H4 (cell line): ENCODE measurements at places on chromosomes 1 and 21. TPM values are rescaled to one million over a fixed set of nuclear protein-coding genes. Genes with fewer than 3 reads are reported as not detected.
A peak's percentile ranks its signal among the peaks of the same experiment; 100 is the strongest.

CFAP74 gene
- total RNA-seq = not detected in 2 replicates

FCRL2 gene
- total RNA-seq = not detected in 2 replicates

DNA sequence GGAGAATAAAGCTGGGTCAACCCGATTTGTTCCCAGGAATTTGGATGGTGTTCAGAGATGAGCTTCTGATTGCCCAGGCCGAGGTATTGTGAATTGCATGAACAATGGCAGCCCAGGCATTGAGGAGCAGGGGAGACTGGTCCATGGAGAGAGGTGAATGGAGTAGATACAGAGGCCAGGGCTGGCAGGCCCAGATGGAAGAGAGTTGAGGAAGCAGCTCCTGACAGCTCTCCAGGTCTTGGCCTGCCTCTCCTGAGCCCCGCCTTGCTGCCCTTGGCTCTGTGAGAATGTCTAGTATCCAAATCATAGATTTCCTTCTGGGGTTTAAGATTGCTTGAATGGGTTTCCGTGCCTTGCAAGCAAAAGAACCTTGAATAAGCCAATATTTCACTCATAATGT lies 11.5 kb downstream of the ABCA4 start:
- no peak for DNase-seq

DNA sequence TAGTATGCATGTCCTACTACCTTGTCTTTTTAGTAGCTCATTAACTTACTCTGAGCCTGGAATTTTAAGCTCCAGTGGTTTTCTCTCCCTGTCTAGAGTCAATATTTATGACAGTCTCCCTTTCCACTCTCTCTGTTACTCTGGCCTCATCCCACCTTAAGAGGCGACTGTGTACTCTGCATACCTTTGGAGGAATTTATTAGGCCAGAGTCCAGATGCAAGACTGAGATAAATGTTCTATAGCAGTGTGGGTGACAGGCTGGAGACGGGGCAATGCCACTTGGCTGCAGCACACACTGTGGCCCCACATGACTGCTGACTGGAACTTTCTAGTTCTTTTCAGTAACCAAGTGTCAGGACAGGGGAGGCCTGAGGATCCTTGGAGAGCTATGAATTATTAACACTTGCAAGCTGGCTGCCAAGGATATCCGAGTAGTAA lies 4.1 kb upstream of the PDZK1 start:
- no peak for DNase-seq

- DNase-seq = no peak
Measured at GRCh38 chr1:226574591-226575435, 26.2 kb downstream of the STUM start.

PTGS2 gene
- 17.0 and 22.1 TPM in 2 replicates for total RNA-seq

DNA sequence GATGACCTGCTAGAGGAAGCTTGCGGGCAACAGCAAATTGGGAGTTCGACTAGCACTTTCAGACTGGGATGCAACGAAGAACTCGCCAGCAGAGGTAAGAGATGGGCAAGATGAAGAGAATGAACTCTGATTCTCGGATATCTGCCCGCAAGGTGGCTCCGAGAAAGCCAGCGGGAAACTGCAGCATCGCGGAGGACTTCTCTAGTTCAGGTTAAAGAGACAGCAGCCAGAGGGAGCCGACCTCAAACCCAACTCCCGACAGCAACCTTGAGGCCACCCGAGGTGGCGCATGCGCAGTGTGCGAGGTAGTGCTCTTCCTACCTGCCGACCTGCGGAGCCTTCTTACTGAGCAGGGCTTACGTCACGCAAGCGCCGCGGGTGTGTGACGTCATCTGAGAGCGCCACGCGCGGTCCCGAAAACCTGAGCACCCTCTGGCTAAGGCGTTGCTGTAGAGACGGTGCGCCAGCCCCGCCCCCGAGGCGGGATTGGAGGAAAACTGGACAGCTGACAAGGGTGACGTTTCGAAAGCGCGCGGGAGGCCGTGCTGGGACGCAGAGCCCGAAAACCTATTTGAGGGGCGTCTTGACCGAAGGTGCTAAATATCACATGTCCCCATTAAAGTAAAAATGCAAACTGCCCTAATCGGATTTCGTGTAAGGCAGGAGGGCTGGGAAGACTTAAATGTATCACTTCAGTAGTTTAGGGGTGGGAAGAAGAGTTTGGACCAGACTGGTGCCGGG lies 110.5 kb upstream of the SLC25A33 start:
- DNase-seq = peak; percentile 99

PM20D1 gene
- not detected in 2 replicates for total RNA-seq

LAMC1 gene
- 99.6 and 122 TPM in 2 replicates for total RNA-seq

SERPINC1 gene
- total RNA-seq = not detected in 2 replicates

DNA sequence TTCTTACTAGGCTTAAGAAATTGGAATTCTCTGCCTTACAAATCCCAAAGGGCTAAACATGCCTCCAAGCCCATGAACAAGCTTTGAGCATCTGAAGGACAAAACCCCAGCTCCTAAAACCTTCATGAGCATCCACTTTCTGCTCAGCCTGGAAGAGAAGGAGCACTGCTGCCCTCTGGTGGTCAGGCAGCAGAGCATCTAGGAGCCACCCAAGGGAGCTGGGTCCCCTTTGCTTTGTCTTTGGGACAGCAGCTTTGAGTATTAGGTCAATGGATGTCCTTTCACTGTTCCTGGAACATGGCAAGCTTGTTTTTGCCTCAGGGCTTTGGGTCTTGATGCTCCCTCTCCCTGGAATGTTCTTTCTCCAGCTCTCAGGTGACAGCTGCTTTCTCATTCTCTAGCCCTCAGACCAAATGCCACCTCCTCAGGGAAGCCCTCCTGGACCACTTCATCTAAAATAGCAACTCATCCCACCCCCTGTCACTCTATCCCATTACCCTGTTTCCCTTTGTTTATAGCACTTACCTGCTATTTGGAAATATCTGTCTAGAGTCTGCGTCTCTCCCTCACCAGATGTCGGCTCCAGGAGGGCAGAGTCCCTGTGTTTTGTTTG lies 25.7 kb downstream of the RAB7B start:
- peak; percentile 74 for DNase-seq

TMEM82 gene
- total RNA-seq = not detected in 2 replicates

DNA sequence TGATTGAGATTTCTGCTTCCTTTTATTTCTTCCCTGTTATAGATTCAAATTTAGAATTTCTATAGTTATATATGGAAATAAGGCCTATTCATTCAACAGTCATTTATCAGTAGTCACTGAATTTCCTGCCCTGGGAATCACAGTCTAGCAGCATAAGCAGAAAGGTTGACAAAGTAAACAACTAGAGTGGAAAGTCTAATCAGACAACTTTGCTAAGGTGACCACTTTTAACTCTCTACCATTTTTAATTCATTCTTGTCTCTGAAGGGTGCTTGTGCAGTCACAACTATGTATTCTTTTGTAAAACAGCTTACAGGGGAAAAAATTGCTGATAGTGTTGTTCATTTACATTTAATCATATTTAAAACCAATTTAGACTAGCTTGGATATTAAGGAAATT lies 66.1 kb upstream of the PLA2G4A start:
- no peak for DNase-seq

MAN1C1 gene
- total RNA-seq = 0.95 TPM in 1 of 2 replicates, not detected in the other

DNA sequence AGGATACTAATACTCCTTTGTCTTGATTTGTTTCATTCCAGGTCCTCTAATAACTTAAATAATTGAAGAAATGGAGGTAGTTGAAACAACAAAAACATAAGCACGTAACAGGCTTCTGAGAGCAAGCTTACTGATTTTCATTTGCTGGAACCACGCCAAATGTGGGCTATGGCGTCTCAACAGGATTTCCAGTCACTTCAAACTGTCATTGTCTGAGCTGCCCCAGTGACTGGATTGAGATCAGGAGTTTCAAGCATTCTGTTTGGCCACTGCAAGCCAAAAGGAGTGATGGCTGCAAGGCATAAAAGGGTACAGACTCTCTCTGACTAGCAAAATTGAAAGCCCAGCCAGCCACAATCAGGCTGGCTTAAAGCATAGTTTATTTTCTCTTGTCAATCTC lies 289.9 kb downstream of the DPYD start:
- DNase-seq = no peak

TMEM79 gene
- 1.4 and 7.3 TPM in 2 replicates for total RNA-seq

VWA1 gene
- total RNA-seq = 0.04 TPM in 1 of 2 replicates, not detected in the other

GALE gene
- 128 and 142 TPM in 2 replicates for total RNA-seq

DNA sequence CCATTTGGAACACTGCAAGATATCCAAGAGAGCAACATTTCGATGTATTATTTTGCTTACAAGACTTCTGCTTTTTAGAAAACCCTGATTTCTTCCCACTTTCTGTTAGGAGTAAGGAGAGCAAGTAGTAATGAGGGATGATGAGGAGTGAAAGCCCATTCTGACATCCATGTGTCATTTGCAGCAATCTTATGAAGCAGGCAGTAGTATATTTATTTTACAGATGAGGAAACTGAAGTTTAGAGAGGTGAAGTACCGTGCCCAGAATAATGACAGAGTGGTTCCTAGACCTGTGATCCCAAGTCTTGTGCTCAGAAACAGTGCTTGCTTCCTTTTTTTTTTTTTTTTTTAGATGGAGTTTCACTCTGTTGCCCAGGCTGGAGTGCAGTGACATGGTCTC lies 7.1 kb upstream of the ZSCAN20 start:
- DNase-seq = no peak

DNA sequence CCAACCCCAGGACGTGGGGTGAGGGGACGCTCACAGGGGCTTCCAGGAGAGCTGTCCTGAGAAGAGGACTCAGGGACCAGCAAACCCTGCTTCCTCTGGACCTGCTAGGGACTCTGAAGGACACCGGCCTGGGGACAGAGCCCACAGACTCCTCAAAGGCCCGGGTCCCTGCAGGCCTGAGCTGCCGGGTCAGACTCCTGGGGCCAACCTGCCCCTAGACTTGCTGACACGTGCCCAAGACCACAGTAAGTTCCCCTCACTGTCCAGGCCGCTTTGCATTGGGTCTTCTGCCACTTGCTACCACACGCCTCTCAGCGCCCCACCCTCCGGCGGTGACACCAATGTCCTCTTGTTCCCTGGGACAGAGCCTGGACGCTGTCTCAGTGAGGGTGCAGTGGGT lies 106.6 kb upstream of the IFFO2 start:
- DNase-seq = no peak

- no peak for DNase-seq
Measured at GRCh38 chr1:230109895-230110667, 43.0 kb downstream of the GALNT2 start.

- DNase-seq = no peak
Measured at GRCh38 chr1:236119943-236120484, 22.3 kb upstream of the GPR137B start.

- no peak for DNase-seq
Measured at GRCh38 chr1:197141575-197141974, 4.9 kb downstream of the ASPM start.

DNA sequence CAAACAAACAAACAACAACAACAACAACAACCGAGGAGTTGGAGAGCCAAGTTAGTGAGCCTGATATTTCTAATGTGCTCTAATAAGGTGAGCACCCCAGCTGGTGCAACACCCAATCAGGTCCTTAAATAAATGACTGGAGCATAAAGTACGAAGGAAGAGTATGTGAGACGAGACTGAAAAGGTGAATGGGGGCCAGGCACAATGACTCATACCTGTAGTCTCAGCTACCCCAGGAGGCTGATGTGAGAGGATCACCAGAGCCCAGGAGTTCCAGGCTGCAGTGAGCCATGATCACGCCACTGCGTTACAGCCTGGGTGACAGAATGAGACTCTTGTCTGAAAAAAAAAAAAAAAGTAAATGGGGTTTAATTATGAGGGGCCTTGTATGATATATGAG lies 152.0 kb upstream of the ZRANB2 start:
- peak; percentile 55 for DNase-seq

CAMSAP2 gene
- 15.5 and 19.5 TPM in 2 replicates for total RNA-seq

- DNase-seq = no peak
Measured at GRCh38 chr1:202565890-202566602, 144.2 kb downstream of the SYT2 start.

GRCh38 chr1:40662864-40663263 lies 2.6 kb downstream of the RIMS3 start:
- DNase-seq = peak; percentile 86

DNA sequence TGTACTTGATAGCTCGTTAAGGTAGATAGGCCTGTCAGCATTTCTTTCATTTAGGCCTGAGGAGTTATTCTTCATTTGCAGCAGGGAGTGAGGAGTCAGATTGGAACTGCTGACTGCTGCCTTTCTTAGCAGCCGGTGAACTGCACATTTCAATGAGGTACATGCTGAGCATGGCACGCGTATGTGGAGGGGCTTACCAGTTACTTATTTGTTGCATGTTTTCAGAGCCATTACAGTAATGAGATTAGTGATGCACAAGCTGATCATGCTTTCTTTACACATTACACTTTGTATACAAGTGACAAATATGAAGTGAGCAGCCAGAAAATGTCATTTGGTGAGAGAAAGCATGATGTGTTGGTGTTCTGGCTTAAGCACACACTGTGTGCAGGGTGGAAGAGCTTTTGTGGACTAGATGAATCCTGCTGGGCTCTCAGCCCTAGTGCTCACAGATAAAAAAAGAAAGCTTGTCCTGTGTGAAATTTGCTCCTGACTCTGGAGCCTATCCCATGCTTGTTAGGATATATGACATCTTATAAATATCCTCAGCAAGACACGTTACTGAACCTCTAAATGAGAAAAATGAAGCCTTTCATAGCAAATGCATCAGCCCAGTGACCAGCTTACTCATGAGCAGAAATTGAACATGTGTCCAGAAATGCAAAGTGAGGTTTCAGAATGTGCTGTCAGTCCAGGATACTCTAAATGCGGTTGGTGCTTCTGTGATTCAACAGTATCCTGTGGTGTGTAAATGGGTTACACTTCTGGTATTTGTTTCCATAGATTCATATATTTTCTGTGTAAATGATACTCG lies 574.7 kb upstream of the ADGRL2 start:
- DNase-seq = no peak

- DNase-seq = no peak
Measured at GRCh38 chr1:84719543-84720217, 29.4 kb upstream of the SSX2IP start.
